Hematopoietic multipotent progenitor cell treated with erythropoietin and hydrocortisone succinate and interleukin-3 and kit ligand, for 15 days (in vitro differentiated cells): ENCODE measurements at places on chromosomes 2 and 18.

- no peak for DNase-seq
Measured at GRCh38 chr2:195117011-195117410, 540.0 kb upstream of the SLC39A10 start.

DNA sequence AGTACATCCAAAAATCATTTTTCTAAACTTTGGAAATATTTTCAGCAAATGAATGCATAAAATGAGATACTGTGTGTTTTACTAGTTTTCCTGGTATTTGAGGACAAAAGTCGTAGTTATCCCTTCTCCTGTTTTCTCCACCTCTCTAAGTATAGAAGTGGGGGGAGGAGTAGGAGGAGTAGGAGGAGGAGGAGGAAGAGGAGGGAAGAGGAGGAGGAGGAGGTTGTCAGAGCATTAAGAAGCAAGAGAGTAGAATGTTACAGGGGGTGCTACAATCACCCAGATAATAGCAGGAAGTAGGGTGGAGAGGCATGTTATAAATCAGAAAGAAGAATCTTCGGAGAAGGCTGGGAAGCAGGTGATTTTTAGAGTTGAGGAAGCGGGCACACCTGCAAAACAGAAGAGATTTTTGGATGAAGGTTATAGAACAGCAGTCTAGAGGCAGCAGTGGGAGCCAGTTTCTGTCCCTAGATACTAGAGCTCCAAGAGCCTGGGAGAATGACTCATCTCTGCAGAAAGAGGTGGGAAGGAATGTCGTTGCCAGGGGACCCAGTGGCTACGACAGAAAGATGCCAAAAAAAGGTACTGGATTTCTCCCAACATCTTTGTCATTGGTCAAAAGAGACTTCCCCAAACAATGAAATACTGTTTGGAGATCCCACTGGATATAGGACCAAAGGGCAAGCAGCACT is 44.2 kb upstream of the AQP4 start:
- no peak for DNase-seq

- DNase-seq, result no peak
Measured at GRCh38 chr2:226063704-226064440, 664.4 kb downstream of the NYAP2 start.

GRCh38 chr2:241665731-241666440 is 20.7 kb downstream of the DTYMK start:
- DNase-seq, result no peak

GRCh38 chr18:65737471-65737955 is 13.3 kb upstream of the CDH7 start:
- no peak for DNase-seq

- DNase-seq, result no peak
Measured at GRCh38 chr2:121969766-121970639, 214.6 kb downstream of the TSN start.

DNA sequence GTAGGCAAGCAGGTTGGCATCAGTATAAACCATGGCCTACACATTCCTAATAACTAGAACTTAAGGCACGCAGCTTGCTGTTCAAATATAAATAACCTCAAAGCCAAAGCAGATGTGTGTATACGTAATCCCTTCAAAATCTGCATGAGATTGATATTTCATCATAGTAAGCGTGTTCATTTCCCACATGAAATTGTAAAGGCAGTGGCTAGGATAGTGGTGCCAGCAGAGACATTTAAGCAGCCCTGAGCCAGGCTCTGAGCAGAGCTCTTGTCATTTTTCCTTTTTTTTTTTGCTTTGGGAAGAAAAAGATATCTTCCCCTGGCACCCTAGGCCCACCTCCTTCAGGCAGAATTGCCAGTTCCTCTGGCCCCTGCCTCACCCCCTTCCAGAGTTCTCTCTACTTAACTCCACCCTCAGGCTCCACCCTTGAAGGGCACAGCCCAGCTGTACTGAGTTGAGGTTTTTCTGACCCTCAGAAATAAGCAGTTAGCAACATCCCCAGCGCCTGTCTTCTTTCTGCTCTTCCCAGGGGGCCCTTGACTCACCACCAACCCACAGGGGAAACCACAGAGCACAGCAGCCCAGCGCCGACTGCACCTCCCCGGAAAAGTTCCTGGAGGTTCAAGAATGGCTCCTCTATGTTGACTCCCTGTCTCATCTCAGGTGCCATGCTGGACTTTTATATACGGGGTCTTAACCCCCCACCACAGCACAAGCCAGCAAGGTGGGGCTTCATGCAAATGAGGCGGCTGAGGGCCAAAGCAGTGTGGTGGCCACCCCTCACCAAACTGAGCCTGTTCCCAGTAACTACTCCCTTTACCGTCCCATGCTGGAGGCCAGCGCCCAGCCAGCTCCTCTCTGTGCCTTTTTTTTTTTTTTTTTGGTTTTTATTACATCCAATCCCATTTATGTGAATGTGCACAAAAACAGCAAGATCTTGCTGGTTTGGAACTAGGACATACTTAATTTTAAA is 84.7 kb downstream of the EHD3 start:
- no peak for DNase-seq

DNA sequence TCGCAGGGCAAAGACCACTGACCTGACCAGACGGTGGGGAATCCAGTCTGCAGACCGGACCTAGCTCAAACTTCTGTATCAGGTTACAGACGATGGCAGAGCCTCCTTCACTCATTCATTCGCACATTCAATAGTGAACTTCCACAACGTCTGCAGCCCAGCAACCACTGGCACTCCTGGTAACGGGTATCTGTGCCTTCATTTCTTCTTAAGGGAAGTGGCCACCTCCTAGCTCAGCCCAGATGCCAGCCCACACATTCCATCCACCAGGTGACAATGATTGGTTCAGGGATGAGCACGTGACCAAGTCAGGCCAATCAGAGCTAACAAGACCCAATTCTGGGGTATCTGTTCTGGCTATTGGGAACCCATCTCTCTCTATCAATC is 15.9 kb upstream of the ARMC9 start:
- no peak for DNase-seq

DNA sequence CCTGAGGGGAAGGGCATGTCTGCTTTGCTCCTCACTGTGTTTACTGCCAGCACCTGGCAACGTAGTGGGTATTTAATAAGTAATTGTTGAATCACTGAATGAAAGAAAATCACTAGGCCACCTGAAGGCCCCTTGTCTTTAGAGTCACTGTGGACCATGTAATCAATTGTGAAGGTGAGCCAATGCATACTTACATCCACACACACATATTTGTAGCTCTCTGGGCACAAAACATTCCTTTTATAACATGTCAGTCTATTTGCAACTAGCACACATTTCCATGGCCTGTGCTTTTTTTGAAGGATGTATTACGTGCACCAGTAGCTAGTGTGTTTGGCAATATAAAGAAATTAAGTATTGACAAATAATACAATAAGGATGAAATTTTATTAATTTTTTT is 11.2 kb downstream of the ATP8B1 start:
- no peak for DNase-seq

- peak; percentile 94 for DNase-seq
Measured at GRCh38 chr2:113117541-113118262, 9.7 kb upstream of the IL1RN start.
